ENCODE measurements at places on chromosomes 13 and 19. TPM values are rescaled to one million over a fixed set of nuclear protein-coding genes. Genes with fewer than 3 reads are reported as not detected.

KASH5 gene
- not detected for total RNA-seq

LEUTX gene
- total RNA-seq: not detected

MCEMP1 gene
- not detected for total RNA-seq

TEX29 gene
- total RNA-seq: not detected

ZNF878 gene
- not detected for total RNA-seq

KANK3 gene
- 16.5 TPM for total RNA-seq

EFNA2 gene
- total RNA-seq: 34.1 TPM

GRCh38 chr13:109743706-109744453, 42.5 kb downstream of the IRS2 start:
- peak; percentile 63 for DNase-seq

DNA sequence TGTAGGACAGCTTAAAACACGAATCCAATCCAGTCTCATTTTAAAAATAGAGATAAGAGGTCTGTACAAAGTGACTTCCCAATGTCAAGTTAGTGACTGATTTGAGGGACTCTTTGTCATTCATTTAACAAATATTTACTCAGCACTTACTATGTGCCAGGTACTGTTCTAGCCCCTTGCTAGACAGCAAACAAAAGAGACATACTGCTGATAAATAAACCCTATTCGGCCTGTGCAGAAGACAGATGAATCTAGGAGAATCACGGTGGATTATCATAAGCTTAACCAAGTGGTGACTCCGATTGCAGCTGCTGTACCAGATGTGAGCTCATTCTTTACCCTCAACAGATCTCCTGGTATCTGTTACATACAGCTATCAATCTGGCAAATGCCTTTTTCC, 6.4 kb upstream of the ELF1 start:
- DNase-seq: no peak

DNA sequence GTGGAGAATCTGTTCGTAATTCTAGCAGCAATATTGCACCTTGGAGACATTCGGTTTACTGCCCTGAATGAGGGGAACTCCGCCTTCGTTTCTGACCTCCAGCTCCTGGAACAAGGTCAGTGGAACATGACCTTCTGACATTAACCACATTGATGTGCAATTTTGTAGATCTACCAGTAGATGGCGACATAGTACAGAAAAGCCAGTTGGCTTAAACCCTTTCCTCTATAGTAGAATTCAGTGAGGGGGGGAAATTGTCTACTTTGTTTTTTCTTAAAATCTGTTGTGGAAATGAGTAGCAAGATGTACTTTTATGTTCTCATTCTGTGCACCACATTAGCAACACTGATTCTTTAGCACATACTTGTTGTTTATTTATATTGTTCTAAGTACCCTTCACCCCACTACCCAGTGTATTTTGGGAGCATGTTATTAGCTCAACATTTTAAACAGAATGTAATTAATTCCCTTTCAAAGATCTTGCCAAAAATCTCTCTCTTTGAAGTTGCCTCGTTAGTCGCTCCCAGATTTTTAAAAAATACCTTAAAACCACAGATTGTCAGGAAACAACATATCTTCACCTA, 332.2 kb downstream of the MYO16 start:
- no peak for DNase-seq

DNA sequence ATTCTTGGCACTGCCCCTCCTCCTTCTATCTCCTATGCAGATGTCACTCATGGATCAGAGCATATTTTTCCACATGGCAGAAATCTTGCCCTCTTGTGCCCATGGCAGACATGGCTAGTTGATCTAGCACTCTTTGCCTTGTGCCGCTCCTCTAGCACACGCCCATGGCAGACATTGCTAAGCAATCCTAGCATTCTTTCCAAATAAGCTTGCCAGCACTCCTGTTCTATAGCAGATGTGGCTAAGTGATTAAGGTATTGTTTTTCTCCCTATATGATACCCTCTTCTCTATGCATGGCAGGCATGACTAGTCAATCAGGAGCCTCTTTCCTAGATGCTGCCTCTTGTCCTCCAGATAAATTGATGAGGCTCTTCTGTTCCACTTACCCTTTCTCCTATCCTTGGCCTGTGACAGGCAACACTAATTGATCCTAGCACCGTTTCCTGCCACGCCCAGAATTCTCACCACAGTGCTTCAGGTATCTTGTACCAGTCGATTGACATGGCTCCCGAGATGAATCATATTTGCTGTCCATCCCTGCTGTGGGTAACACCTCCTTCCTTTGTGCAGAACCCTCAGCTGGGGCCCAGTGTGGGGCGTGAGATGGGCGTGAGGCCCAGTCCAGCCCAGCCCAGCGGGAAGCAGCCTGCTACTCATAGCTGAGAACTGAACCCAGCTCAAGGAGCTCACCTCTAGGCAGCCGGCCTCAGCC, 26.9 kb downstream of the TMED1 start:
- no peak for DNase-seq

DNA sequence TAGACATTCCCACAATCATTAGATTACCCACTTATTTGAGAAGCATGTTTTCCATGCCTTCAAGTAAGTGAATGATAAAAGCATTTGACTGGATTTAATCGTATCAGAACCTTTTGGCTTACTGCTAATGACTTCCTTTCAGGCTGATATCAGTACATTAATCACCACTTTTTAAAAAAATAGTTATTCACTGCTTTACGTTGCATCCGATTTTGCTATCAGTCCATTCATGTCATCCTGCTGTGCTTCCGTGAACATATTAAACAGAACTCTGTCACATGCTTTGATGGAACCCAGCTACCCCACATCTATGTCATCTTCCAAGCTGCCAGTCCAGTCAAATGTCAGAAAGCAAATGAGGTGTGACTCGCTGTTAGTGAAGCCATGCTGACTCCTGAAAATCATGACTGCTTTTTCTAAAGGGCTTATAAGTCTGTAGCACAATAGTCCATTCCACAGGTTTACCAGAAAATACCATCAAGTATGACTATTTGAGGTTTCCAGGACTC, 440.9 kb downstream of the IRS2 start:
- no peak for DNase-seq

DNA sequence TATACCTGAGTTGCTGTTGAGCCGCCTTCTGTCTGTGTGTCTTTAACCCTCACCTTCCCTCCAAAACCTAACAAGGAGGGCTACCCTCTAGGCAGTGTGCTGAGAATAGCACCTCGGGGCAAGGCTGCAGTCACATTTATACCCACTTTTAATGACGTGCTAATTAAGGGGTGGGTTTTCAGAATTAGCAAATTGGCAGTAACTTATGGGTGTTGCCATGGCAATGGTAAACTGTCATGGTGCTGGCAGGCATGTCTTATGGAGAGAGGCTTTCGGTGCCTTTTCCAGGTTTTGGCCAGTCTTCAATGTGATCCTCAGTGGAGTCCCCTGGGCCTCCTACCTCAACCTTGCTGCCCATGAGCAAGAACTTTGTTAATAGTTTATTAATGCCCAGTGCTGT, 1.2 kb upstream of the PNMA8A start:
- DNase-seq: no peak

- DNase-seq: no peak
These were observed 248.4 kb upstream of the TSHZ3 start for GRCh38 chr19:31597616-31598015.

GRCh38 chr13:39821977-39822376, 166.5 kb downstream of the COG6 start:
- no peak for DNase-seq

- no peak for DNase-seq
These were observed 66.7 kb downstream of the RFC3 start for GRCh38 chr13:33884531-33885220.

DNA sequence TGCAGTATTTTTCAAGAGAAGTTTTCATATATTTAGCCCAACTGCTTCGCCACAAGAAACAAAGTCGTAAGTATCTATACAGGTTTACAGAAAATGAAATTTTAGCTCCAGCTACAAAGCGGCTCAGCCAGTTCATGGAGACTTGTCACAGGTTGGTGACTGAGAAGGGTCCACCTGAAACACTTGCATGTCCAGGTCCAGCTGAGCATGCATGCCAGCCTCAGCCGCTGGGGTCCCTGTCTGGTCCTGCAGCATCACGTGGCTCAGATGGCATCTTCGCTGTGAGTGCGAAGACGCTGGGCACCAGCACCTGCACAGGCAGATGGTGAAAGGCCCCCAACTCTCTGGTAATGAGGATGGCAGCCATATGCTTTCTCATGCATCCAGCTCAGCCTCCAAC, 63.8 kb downstream of the SHISA2 start:
- DNase-seq: no peak

- no peak for DNase-seq
These were observed 254.9 kb upstream of the KLF12 start for GRCh38 chr13:74389056-74389455.

- no peak for DNase-seq
These were observed 17.5 kb downstream of the PEPD start for GRCh38 chr19:33504058-33504444.

- no peak for DNase-seq
These were observed 293.3 kb downstream of the DLEU7 start for GRCh38 chr13:50550151-50550550.

DNA sequence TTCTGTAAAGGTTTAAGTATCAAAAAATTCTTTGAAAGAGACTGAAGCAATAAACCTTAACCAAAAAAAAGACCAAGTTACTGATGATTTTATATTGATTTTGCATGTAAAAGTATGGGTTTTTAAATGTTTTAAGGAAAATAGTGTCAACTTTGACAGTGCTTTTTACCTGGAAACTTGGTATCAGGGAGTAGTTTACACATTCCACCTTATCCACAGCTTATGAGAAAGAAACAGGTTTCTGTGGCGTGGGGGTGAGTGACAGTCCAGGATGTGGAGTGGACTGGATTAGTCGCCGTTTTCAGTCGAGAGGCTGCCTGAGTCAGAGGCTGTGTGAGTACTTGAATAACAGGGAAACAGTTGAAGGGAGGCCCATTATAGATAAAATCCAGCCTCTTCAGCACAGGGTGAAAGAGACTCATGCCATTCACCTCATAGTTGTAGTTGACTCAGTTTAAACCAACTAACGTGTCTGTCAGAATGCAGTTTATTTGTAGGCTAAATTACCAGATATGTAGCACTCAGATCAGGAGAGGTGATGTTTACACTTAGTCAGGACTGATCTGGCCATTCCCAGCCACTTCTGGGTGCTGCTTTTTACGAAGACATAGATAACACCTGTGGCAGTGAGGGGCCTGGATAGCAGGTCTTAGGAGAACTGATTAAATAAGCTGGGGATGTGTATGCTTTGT, 595 bp upstream of the GPR183 start:
- peak; percentile 74 for DNase-seq

- no peak for DNase-seq
These were observed 225.0 kb downstream of the TBC1D4 start for GRCh38 chr13:75256922-75257321.

DNA sequence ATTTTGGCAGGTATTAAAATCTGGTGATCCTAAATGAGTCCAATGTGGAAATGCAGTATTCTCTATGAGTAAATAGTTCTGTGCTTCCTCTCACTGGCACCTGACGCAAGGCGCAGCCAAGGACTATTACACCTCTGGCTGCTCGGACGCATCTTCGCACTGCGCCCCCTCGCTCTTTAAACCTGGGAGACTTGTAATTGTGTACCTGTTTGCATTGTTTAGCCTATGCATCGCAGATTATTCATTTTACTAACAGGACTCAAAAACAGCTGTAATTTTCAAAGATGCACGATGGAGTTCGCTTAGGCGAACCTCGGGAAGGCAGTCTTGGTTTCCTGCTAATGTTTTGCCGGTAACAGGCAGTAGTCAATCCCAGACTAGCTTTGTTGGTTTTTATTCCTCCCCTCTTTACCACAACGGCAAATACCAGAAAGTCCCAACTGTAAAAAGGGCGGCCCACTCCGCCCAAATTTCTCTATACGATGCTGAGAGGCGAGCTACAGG, 113.2 kb downstream of the KCNRG start:
- DNase-seq: no peak

GRCh38 chr13:102369302-102369701, 32.5 kb downstream of the FGF14 start:
- DNase-seq: no peak

Measured in Peyer's patch (tissue), 4 donors.